ENCODE measurements at places on chromosomes 7 and 10. TPM values are rescaled to one million over a fixed set of nuclear protein-coding genes. Genes with fewer than 3 reads are reported as not detected.

DNA sequence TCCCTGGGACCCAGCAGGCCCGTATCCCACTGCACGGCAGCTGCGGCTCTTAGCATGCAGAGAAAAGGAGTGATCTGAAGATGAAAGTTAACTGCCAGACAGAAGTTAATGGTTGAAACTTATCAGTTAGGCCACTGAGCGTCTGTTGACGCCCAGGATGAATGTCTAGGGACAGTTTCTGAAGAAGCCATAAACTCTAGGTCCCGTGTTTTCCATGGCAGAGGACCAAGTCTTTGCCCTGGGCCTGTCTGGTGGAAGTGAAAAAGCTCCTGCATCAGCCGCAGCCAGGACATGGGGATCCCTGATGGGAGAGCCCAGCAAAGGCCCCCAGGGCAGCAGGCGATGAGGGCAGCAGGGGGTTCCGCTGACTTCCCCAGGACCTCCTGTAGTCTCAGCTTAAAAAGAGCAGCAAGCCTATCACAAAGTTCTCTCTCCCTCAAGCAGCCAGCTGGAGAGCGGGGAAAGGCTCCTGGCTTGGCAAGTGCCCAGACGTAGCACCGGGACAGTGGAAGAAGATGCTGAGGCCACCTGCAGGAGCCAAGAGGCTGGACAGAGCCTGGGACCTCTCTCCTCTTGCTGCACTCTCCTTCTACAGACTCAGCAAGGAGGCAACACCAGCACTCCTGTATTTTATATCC, 79.6 kb downstream of the TNS3 start:
- H3K4me1 ChIP-seq, result no peaks in the 10 kb centered on the region
- H3K27ac ChIP-seq, result no peak overlapping the region
- H3K36me3 ChIP-seq, result no peaks in the 10 kb centered on the region
- H3K27me3 ChIP-seq, result no peaks in the 10 kb centered on the region

DNA sequence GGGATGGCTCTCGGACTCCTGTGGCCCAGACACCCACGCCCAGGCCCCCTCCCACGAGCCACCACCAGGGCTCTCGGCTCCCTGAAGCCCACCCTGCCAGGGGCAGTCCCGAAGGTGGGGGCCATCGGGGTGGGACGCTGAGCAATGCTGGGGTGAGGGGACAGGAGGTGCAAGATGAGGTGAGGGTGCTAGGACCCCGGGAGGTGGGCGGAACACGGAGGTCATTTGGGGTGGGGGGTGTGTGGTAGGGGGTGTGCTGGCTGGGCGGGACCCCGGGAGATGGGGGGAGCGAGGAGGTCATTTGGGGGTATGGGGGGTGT, 17.0 kb upstream of the LFNG start:
- H3K27ac ChIP-seq, result no peak overlapping the region
- DNase-seq, result no peak
- H3K4me1 ChIP-seq, result no peaks in the 10 kb centered on the region
- peaks cover 20% of the 10 kb centered on the region for H3K27me3 ChIP-seq

The IMMP2L gene
- total RNA-seq, result 21.2 TPM

GRCh38 chr7:107133396-107133795, 35.4 kb upstream of the HBP1 start:
- no peak overlapping the region for H3K27ac ChIP-seq
- no peak for DNase-seq
- no peak overlapping the region for H3K4me3 ChIP-seq
- no peaks in the 10 kb centered on the region for H3K4me1 ChIP-seq
- no peaks in the 10 kb centered on the region for H3K36me3 ChIP-seq
